NCI-H2029 (cell line): ENCODE measurements at places on chromosomes 6 and 20.

DNA sequence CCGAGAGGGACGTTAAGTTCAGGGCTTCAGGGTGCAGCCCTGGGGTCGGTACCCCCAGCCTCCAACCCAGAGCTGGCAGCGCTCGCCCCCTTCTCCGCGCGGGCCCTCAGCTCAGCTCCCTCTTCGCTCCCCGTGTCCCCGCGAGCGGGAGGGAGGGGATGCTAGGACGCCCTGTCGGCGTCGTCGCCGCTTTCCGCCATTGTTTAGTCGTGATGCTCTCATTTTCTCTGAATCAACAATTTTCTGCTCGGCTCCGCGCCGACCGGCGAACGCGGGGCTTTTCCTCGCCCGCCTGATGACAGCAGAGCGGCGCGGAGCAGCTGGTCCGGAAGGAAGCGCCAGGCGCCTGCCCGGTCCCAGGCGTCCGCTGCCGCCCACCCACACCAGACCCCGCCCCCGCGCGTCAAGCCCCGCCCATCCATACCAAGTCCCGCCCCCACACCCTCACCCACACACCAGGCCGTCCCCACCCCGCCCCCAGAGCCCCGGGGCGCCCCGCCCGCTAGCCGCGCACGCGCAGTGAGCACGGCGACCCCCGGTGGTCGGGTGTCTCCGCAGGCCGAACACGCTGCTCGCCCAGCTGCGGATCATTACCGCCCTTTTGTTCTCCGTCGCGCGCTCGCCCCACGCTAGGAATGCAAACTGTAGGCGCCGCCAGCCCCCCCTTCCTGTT, 50.1 kb upstream of the SLC32A1 start:
- peak; percentile 49 for DNase-seq

GRCh38 chr20:8223091-8223870, 91.2 kb downstream of the PLCB1 start:
- DNase-seq, result no peak

DNA sequence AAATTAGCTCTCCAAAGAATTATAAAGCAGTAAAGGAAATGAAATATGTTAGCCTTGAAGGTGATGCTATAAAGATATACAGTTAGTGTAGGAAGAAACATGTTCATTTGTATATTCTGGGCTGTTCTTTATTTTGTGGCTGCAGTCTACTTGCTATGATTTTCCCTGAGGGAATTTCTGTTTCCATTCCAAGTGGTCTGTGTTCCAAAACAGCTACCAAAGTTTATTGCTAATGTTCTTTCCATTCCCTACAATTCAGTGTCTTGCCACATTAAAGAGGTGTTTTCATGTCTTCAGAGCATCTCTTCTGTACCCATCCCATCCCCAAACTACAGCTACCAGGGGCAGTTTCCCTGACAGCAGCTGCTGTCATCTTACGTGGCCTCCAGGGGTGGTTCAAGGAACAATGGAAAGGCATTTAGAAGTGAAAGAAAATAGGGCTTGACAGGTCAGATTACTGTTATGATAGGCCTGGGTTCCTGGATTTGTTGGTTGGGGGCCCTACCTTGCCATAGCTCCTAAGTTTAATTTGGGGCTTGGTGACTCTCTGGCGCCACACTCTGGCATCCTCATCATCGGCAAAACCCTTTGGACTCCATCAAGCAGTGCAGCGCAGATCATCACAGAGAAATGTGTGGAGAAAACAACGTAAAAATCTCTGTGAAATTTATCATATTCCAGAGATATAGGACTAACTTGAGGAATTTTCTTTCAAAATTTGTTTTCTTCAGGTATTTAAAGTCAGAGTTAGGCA, 33.8 kb upstream of the AIG1 start:
- DNase-seq, result no peak

- no peak for DNase-seq
Observed at GRCh38 chr6:151440930-151441329, 11.0 kb downstream of the RMND1 start.

DNA sequence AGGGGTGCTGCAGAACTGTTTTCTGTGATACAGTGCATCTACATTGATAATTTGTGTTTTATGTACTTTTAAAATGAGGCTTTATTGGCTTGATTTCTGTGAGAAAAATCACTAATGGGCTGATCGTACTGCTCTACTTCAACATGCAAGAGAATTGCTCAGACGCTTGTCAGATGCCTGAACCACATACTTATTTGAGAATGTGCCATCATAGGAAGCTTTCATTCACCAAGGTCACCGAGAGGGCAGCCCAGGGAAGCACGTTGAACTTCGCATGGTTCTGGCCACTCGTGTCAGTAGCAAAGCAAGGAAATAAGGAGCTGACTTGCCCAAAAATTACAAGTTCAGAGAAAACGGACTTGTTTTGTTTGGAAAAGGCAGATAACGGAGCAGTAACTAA, 168.5 kb upstream of the AKAP12 start:
- no peak for DNase-seq

- DNase-seq, result no peak
Observed at GRCh38 chr6:165845493-165845892, 182.5 kb upstream of the PDE10A start.

- DNase-seq, result no peak
Observed at GRCh38 chr6:147958683-147959082, 384.0 kb upstream of the SASH1 start.

DNA sequence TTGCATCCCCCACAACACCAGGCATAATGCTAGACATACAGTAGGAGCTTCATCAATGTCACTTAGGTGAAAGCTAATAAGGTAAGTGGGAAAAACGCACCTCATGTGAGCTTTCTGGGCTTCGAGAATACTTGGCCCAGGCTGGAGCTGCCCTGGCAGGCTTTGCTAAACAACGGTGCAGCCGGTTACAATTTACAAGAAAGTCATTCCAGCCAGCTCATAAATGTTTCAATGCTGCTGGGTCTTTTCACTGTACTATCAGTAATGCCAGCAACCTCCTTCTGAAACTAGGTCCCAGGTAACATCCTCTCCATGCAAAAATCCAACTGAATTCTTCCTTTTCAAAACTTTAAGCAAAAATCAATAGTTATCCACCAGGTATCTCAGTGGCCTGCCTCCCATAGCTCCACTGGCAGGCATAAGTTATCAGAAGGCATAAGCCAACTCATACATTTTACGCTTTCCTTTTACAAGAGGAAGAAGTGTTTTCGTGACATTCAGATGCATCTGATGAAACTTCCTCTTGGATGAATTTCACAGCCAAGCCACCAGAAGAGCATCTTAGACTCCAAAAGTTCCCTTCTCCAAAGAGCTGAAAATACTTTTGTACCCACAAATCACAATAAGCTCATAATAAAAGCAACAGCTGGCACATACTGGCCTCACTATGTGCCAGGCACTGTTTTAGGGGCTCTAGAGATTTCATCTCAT, 56.3 kb downstream of the RTN4IP1 start:
- no peak for DNase-seq

GRCh38 chr6:74741646-74742045, 464.2 kb downstream of the COL12A1 start:
- no peak for DNase-seq

DNA sequence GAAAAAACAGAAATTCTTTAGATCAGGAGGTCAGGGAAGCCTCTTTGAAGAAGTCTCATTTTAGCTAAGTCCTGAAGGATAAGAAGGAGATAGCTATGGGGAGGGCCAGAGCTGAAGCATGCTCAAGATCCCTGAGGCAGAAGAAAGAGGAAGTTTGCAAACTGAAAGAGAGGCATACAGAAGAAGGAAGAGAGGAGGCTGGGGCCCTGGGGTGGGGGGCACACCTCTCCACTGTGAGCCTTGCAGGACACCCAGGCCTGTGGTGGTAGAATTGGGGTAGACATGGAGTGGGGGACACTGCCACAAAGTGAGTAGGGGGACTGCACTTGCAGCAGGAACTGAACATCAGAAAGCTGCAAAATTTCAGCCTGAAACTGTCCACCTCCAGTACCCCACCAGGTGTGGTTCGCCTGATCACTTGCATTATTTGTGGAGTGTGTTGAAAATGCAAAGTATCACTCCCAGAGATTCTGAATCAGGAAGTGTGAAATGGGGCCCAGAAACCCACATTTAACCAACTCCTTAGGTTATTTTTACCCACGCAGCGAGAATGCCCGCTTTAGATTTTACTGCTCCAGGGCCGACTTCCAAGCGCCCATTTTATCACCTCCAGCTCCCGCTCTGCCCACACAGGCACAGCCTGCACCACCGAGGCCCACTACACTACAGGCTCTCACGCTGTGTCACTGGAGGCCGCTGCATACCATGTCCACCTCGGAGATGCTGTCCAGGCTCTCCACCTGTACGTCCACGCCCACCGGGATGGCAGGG, 44.0 kb downstream of the GABRR2 start:
- no peak for DNase-seq

DNA sequence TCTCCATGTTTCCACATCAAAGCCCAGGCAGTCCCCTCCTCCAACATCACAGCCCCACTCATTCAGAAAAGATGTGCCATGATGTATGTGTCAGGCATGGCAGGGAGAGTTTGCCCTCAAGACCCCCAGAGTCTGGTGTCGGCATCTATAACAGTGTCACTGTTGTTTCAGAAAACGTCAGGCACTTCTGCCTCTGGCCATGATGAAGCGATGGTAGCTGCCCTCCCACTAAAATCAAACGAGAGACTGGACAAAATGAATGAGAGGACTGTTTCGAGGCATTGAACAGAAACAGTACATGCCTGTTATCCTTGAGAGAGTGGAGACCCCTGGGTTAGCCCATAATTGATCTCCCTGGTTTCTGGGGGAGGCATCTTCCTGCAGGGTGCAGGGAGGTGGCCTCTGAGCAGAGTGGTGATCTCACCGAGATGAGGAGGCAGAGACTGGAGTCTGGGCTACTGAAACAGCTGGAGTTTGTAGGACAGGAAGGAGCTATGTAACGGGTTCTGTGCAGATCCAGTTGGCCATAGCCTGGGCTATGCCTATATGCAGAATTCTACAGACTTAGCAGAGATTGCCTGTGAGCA, 144.5 kb downstream of the SYCP2 start:
- DNase-seq, result no peak

DNA sequence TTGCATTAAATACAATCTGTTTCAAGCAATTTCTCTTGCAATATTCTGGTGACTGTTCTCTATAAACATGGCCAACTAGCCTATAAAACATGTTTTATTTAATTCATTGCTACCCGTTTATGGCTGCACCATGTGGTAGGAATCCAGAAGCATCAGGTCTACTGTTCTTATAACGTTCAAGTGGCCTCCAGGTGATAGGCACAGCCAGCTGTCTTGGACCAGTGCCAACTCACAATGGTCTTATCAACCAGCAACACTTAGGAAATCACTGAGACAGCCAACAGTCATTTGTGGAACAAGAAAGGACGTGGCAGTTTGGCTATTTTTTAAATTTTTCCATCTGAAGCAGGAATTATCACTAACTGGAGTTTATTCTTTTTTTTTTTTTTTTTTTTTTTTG, 193.6 kb downstream of the NKAIN2 start:
- peak; percentile 99 for DNase-seq

DNA sequence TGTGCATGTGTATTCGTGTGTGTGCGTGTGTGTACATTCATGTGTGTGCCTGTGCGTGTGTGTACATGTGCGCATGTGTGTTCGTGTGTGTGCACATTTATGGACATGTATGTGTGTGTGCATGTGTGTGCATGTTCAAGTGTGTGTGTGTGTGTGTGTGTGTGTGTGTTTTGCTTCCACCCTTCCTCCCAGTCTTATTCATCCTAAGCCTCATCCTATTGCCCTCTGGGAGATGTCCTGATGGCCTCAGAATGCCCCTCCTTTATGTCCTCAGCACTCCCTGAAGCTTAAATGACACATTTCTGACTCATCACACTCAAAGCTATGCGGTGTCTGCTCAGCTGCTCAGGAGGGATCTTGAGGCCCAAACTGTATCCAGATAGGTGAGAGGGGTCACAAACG, 76.6 kb upstream of the CCDC167 start:
- no peak for DNase-seq

- DNase-seq, result no peak
Observed at GRCh38 chr6:167956983-167957492, 40.4 kb upstream of the KIF25 start.

- no peak for DNase-seq
Observed at GRCh38 chr6:4687989-4688947, 87.9 kb upstream of the CDYL start.

- DNase-seq, result no peak
Observed at GRCh38 chr20:22560817-22561216, 23.6 kb downstream of the FOXA2 start.

DNA sequence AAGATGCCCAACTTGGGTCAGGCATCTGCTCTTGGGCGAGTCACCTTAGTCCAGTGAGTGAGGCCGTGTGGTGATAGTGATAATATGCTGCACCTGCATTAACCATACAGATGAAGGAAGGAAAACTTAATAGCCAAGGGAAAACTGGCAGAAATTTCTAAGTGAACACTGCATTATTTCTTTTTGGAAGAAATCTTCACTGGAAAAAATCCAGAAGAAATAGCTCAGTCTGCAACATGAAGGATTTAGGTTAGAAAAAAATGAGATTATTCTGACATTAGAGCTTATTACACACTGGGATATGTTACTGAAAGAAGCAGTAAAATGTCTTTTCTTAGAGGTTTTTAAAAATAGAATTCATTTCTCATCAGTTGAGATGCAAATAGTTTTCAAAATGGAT, 947.3 kb downstream of the KIF16B start:
- no peak for DNase-seq

DNA sequence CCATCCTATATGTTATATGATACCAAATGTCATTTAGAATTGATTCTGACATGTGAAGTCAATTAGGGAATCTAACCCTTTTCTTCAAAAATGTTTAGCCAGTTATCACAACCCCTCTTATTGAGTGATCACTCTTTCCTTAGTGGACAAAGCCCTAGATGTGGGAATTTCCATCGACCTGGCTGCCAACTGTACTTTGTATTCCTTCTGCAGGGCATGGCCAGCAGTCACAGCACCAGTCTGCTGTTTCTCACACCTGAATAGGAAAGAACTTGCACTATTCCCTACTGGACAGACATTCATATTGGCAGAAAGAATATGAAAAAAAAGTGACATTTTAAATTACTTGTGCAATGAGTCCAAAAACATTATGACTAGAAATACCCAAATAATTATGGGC, 271.0 kb downstream of the PACRG start:
- DNase-seq, result no peak

- DNase-seq, result no peak
Observed at GRCh38 chr6:48150701-48151100, 39.7 kb upstream of the PTCHD4 start.

GRCh38 chr20:46709459-46710152, at the start of gene SLC2A10:
Gene SLC2A10, plus strand, starts transcription at chr20:46709649. Its CDS starts 88 bp downstream, at chr20:46709737.
- DNase-seq, result no peak

GRCh38 chr6:44028789-44029310, 98.4 kb downstream of the MRPL14 start:
- DNase-seq, result no peak

DNA sequence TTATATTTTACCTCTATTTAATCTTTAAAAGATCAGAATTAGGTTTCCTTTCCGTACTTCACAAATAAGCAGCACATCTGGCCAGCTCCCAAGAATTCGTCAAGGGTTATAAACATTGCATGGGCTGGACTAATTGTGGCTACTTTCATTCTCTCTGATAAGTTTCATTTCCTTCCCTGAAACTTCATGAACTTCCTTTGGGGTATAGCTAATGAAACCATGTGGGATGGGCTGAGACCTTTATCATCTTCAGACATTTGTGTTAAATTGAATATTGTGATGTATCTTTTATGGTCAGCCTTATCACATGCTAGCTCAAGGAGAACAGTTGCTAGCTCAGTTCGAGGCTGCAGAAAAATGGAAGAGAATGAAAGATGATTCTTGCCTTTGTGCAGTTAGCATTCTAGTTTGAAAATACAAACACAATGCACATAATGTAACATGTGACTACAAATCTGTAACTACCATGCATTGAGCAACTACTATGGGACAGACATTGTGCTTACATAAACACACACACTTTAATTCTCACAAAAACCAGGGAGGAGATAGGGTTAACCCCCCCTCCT, 1.7 kb upstream of the GMPR start:
- peak; percentile 34 for DNase-seq

GRCh38 chr20:43537921-43538877, 20.6 kb upstream of the SGK2 start:
- peak; percentile 52 for DNase-seq
